HCEC 1CT (cell line): ENCODE measurements at places on chromosomes 16 and 17.
A peak's percentile ranks its signal among the peaks of the same experiment; 100 is the strongest.

DNA sequence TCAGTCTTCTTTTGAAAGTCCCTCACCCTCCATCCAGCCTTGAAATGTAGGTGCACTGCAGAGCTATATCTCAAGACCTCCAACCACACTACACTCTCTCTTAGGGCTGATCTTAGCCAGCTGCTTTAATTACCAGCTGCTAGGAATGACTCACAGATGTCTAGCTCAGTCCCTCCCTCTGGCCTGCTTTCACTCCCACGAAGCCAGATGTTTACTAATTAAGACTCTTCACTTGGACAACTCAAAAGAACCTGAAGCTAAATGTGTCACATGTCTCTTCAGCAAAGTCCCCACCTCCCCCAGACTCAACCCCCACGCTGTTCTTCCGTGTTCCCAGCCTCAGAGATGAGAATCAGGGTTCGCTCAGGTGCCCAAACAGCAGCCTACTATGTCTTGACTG is 2.6 kb downstream of the GTF3C1 start:
- DNase-seq = peak; percentile 76

GRCh38 chr17:28712032-28712704 is 480 bp upstream of the PROCA1 start:
- no peak for DNase-seq

- no peak for DNase-seq
Observed at GRCh38 chr16:80121522-80121909, 419.3 kb upstream of the DYNLRB2 start.

- DNase-seq = no peak
Observed at GRCh38 chr17:33802349-33803198, 452.5 kb upstream of the CCL2 start.

DNA sequence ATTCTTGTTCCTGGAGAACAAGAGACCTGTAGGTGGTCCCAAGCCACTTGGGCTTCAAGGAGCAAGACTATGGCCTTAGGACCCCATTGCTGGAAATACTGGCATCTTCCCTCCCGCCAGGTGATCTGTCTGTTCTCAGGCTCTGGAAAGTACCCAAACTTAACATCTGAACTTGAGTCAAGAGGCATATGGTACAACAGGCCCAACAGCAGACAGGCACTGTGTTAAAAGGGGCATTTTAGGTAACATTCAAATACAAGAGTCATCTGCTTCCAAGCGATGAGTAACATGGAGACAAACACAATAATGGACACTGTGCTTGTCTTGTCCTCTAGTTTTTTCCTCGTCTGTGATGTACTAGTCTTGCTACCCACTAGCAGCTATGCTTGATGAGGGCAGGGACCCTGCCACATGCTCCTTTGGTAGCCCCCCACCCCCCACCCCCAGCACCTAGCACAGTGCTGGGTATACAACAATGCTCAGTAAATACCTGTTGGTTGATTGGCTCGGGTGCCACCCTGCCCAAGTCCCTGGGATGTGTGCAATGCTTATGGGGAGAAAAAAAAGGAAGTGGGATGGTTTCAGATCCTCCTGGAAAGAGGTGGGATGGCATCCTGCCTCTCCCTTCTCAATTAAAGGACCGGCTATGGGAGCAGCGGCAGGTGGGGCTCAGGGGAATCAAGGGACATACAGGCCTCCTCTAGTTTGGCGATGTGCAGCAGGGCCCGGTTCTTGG is 19.4 kb downstream of the CSF3 start:
- DNase-seq = no peak

DNA sequence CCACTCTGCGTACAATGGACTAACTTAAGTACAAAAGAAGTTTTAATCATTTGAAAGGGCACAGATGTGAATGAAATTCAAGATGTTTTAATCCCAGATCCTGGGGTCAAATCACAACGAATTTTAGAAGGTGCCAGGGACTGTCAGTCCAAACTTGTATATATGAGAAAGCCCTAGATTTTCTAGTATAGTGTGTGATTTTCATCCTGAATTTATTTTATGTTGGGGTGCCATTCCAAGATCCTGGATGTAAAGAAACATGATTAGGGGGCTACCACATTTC is 64.3 kb downstream of the TUBD1 start:
- DNase-seq = no peak

GRCh38 chr16:11665071-11665491 is 3.2 kb upstream of the SNN start:
- no peak for DNase-seq

DNA sequence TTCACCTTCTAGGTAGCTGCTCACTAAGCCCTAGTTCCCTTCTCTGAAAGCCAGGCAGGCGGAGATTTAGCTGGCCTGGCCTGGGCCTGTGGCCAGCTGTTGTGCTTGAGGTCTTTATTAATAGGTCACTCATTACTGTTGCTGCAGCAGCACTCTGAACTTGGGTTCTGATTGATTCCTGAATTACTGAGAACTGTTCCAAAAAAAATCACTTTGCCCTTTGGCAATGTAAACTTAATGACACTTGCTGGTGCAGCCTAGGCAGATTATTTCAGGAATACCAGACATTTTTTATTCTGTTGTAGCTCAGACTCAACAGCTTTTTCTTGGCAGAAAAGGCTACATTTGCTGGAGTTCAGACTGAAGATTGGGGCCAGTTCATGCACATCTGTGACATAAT is 2.7 kb downstream of the TOM1L1 start:
- no peak for DNase-seq

GRCh38 chr16:63575041-63575440 is 1538.8 kb upstream of the CDH8 start:
- no peak for DNase-seq

DNA sequence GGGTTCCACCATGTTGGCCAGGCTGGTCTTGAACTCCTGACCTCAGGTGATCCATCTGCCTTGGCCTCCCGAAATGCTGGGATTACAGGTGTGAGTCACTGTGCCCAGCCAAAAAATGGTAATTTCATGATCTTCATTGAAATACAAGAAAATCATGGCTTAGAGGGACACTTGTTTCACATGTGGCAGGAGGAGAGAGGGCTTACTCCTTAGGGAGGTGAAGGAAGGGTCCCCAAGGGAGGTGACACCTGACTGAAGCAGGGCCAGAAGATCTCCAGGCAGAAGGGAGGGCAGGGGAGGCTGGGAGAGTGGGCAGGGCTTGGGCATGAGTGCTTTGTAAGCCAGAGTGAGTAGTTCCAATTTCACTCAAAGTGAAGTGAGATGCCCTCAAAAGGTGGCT is 20.0 kb upstream of the ITGAX start:
- DNase-seq = no peak

DNA sequence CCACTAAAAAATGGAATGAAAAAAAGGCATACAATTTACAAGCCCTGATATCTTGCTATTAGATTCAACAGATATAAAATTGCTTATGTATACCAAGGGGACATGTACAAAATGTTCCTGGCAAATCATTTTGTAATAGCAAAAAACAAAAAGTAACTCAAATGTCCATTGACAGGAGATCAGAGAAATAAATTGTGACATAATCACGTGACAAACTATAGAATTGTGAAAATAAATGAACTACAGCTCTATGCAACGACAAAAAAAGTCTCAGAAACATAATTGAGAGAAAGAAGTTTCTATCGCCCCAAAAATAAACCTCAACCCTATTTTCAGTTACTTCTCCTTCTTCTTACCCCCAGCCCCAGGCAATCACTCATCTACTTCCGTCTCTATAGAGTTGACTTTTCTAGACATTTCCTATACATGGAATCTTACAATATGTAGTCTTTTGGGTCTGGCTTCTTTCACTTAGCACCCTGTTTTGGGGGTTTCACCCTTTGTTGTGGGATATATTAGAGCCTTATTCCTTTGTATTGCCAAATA is 12.1 kb upstream of the ACE start:
- DNase-seq = no peak

DNA sequence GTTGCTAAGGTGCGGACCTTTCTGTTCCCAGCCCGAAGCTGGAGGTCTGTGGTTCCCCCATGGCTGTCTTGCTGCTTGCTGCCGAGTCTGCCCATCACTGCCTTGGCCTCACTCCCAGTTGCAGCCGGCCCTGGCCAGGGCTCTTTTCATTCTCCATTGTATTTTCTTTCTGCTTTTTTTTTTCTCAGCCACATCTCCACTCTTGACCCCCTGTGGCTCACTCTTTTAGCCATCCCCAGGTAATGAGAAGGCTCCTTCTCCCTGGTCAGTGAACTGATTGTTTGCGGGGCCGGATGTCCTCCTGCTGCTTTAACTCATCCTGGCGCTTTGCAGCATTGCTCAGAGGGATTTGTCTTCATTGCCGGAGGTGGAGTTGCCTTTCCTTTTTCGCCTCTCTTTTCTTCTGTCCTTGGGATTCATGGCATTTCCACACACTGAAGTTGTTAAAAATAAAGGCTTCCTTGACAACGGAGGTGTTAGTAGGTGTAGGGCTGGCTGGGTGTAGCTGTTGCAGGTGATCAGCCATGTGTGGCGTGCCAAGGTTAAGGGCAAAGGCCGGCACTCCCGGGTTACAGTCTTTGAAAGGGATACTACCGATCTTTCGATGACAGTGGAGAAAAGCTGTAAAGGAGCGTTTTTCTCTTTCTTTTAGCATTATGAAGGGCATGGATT is 34.1 kb downstream of the MAP2K6 start:
- no peak for DNase-seq

DNA sequence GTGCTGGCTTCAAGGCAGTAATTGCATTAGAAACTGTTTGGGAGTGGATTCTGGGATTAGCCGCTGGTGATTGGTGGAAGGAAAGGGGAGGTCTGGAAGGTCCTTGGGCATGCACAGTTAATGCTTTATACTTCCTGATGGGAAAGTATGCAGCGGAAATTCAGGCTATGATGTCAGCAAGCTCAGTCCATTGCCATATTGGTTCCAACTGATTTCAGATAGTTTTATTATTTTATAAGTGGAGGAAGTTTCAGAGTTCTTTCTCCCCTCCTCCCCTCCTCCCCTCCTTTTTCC is 8.1 kb upstream of the CMTR2 start:
- DNase-seq = no peak

DNA sequence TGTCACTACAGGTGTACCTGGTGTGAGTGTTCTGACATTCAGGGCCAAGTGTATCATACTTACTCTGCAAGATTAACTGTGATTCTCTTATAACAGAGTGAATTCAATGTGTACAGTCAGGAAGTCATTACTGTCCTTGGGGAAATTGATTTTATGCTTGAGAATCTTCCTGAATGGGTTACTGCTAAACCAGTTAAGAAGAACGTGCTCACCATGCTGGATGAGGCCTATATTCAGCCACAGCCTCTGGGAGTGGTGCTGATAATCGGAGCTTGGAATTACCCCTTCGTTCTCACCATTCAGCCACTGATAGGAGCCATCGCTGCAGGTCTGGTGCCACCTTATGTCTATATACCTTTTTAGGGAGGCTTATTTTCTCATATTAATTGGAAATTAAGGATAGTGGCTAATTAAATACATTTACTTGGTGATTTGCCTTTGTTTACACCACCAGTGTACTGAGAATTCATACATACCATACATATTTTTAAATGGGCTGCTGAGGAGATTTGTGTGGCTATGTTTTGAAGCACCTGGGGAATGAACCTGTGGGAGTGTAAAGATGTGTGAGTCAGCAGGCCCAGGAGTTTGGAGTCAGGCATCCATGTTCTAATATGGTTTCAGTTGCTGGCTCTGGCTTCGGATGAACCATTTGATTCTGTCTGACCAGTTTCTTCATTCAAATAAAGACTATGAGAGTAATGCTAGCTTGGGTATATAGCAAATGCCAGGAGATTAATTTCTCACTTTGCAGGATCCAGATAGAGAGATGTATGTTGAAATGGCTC is 3.1 kb downstream of the ALDH3A2 start:
- DNase-seq = no peak
